GM06990 (cell line): ENCODE measurements at places on chromosomes 5 and 9.

DNA sequence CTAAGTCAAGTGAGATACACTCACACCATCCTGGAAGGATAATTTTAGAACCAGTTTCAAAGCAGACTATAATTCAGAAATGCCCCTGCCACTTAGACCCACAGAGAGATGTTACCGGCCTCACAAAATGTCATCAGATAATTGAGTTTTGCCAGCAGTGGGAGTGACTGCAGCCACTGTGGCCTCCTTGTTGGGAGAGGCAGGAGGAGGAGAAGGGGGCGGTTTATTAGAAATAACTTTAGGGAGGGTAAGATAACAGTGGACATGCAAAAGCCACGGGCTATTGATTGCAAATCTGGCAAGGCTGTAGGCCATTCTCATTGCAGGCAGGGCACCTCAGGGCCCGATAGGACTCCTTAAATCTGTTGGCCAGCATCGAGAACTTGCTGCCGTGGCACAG lies 13.4 kb downstream of the GRXCR2 start:
- DNase-seq: no peak

DNA sequence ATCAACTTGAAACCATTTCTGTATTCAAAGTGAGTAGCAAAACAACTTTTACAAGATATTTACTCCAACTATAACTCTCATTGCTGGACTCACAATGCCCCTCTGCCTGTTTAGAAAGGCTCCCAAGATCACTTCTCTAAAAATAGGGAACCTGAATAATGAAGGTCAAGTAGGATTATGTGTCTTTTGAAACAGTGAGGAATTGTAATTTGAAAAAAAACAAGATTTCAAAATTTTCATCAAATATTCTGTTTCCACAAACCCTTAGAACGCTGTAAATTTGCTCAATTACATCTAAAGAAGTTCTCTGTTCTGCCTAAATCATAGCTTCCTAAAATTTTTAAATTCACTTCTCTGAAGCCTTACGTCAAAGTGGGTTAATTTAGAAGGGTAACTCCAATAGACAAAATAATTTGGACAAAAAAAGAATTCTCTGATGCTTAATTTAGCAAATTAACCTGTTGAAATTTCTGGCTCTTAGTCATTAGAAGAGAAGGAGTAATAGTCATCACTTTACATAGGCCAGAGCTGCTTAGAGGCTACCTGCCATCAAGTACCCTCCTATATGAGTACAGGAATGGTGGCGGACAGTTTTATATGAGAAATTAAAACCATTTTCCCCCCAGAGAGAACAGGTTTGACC lies 4.0 kb downstream of the ELL2 start:
- no peak for DNase-seq

DNA sequence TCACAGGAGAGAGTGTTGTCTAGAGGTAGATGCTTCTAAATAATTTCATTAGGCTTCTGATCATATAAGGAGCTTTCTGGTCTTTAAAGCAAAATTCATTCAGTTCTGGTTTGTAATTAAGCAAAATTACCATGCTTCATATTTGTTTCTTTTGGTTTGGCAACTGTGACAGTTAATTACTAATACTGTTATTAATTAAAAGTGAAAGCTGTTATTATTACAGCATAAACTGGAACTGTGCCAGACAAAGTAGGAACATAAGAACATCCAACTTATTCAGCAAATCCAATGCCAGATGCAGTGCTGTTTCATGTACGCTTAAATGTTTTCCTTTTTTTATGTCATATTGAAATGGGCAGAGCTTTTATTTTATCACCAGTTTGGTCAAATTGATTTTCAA lies 70.4 kb upstream of the DAB2 start:
- no peak for DNase-seq

GRCh38 chr9:28714188-28714587 lies 1140.9 kb upstream of the C9orf72 start:
- no peak for DNase-seq

GRCh38 chr9:91395553-91396471 lies 27.8 kb downstream of the NFIL3 start:
- peak; percentile 41 for DNase-seq

DNA sequence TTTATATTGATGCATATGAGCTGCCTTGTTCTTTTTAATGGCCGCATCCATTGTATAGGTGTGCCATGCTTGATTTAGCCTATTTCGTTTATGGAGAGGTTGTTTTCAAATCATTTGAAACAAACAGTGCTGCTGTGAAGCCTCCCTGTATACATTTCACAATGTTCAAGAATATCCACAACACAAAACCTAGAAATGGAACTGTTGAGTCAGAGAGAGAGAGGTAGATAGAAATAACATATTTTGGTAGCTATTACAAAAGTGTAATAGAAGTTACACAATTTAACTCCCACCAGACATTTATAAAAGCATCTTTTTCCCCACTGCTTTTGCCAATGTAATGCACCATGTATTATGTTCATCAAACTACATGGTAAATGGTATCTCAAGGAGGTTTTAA lies 82.0 kb downstream of the FRMD3 start:
- DNase-seq: no peak

DNA sequence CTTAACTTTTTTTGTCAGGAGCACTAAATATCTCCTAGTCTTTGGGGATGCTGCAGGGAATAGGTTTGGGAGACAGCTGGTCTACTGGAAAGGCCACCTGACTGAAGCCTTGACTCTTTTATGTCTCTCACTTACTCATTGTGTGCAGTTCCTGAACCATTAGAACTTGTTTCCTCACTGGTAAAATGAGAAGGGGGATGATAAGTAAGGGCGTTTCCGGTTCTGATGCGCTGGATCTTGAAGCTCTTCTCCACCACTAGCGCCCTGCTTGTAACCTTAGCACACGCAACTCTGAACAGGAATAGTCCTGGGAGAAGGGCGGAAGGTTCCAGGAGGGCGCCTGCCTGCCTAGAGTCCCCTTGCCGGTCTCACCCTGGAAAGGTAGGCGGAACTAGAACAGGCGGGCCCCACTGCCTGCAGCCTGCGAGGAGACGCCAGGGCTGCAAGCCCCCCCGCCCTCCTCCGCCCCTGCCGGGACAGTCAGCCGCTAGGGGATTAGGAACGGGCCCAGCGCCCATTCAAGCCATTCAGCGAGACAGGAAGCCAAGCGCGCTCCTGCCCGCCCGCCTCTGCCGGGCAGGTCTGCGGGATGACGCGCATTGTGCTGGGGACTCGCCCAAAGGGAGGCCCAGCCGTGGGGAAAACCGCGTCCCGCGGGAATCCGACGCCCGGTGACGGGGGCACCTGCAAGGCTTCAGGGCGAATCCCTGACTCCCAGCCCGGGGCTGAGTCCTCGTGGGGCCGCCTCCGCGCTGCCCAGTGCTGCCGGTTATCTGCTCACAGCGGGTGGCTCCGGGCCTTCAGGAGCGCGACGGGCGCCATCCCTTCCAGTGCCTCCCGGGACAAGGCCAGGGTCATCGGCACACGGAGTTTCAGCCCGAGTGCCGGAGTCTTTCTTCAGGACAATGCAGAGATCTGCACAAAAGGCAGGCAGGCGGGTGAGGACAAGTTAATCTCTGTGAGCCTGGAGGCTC lies 44.0 kb upstream of the XPA start:
- DNase-seq: peak; percentile 38

DNA sequence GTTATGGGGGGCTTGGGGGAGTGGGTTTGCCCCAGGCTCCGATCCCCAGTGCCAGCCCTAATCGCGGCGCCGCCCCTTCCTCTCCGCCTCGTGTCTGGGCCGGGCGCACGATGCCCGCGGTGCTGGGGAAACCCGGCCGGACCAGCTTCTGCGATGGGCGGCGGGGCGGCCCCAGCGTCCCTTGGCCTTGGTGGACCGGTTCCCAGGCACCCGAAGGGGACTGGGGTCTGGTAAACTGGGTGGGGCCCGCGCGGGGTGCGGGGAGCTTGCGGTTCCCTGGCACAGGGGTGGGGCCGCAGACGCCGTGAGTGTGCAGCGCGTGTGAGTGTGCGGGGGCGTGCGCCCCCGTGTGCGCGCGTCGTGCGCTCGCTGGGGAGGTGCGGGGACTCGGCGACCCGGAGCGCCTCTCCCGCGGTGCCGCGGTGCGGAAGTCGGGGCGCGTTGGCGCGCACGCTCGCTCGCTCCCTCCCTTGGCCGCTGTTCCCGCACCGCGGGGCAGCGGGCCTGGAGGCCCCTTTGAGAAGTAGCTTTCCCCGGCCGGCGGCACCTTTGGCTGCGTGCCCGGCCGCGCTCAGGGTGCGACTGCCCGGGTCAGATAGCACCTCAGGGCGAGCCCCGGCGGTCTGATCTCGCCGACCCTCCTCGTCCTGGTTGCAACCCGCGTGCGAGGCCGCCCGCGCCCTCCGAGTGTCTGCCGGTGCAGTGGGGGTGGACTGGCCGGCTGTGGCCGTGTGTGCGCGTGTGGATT lies 568 bp downstream of the MACIR start:
- peak; percentile 85 for DNase-seq

- DNase-seq: peak; percentile 13
Observed at GRCh38 chr9:21711504-21711903, 90.9 kb upstream of the MTAP start.

DNA sequence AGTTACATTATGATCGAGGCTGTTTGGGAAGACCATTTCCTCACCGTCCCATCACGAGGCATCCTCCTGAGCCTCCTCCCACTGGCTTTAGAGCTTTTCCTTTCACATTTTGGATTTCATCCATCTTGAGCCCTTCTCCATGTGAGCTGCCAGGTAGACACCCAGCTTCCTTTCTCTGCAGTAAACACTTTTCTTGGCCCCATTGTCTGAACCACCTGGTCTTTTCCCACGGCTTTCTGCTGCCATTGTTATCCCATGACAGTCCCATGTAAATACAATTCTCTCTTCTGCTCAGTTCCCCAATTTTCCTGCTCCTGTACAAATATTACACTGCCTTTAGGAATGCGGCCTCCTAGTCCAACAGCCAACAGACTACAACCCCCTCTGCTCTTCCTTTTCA lies 24.1 kb downstream of the UBE2QL1 start:
- no peak for DNase-seq

- DNase-seq: no peak
Observed at GRCh38 chr5:154157483-154158378, 32.8 kb upstream of the GALNT10 start.

DNA sequence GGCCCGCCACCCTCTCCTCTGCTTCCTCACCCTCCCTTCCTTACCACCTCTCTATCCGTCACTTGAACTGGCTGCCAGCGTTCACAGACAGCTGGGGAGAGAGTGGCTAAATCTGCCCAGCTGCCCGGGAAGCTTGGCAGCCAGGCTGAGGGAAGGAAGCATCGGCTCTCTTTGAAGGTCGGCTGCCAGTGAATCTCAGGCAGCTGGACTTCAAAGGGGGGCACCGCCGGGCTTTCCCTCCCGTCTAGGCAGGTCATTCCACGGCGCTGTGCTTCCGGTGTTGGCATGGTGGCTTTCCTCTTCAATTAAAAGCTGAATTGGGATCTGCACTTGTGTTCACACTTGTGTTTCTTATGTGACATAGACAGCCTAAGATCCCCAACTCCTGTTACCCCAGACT lies 174.0 kb downstream of the GDNF start:
- DNase-seq: no peak

GRCh38 chr9:83523684-83524083 lies 14.5 kb downstream of the FRMD3 start:
- DNase-seq: no peak

DNA sequence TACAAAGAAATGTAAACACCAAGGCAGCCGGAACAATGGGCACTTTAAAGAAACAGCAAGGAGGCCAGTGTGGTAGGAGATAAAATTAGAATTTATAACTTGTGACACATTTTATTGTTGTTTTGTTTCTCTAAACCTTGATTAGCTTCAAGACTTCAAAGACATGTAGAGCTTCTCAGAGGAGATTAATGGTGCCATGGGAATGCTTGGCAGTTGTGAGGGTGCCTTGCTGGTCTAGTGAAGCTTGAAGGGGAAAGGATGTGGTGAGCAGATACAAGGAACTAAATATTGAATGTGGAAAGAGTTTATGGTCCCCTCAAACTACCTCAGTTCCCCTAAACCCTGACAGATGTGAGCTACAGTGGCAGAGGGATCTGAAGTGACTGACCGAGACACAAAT lies 322.4 kb upstream of the ADAMTS16 start:
- DNase-seq: no peak

GRCh38 chr5:114477816-114478334 lies 116.0 kb downstream of the KCNN2 start:
- no peak for DNase-seq

DNA sequence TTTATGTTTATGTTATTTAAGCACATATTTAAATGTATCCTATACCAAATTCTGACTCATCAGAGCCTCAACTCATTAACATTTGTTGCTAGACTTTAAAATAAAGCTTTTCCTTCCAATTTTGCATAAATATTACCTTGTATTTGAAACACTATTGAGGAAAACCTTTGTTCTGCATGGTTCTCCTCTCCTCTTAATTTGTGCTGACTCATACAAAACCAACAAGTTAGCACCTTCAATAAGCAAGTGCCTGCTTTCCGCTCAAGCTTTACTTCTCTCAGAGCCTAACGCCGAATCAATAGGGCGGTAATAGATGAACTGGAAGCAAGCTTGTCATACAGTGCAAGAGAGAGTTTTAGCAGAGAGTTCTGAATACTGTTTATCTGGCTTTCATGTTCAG lies 7.9 kb downstream of the AMACR start:
- no peak for DNase-seq

DNA sequence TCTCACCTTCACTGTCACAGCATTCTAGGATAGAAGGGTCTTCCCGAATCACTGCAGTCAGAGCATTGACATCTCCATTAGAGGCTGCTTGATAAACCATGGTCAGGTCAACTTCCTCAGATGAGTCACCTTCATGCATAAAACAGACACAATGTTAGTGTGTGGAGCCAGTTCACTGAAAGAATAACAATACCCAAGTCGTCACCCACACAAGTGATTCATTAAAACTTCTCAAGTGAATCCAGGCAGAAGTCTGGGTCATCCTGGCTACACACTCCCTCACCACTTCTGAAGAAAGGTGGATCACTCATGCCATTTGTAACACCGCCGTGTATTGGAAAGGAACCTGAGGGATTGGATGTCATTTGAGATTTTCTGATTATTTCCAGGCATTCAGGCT lies 49.6 kb downstream of the ANKRD55 start:
- no peak for DNase-seq

GRCh38 chr9:784202-784601 lies 57.3 kb upstream of the DMRT1 start:
- no peak for DNase-seq

- no peak for DNase-seq
Observed at GRCh38 chr9:209143-209758, 5.4 kb upstream of the DOCK8 start.

DNA sequence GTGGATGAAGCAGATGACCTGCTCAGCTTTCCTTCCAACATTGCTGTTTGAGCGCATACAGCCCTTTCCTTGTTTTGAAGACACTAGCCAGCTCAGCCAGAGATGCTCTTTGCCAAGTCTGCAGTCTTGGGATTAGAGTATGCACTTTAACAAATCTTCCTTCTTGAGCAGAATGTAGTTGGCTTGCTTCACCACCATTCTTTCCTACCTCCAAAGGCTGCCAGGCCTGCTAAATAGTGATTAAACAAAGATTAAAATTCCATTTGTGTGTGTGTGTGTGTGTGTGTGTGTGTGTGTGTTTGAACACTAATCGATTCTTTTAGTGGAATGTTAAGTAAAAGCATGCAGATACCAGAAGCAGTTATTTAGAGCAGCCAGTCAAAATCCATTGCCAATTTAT lies 97.6 kb downstream of the GALNT10 start:
- no peak for DNase-seq

GRCh38 chr5:56195016-56195415 lies 38.1 kb downstream of the ANKRD55 start:
- no peak for DNase-seq

GRCh38 chr9:78363221-78363620 lies 66.3 kb downstream of the PSAT1 start:
- no peak for DNase-seq

- DNase-seq: no peak
Observed at GRCh38 chr5:112004867-112005622, 248.1 kb upstream of the NREP start.
